ENCODE measurements at places on chromosomes 4 and X.

GRCh38 chr4:176065435-176066291 lies at the start of gene WDR17:
Gene WDR17 (plus strand): TSS chr4:176065841. CDS start chr4:176111581, 45,740 bp downstream.
- peaks cover 14% of the 10 kb centered on the region for H3K4me1 ChIP-seq
- peak; percentile 99 for DNase-seq
- H3K4me3 ChIP-seq, result peak within 1 kb of the TSS; percentile 63
- no peaks in the 10 kb centered on the region for H3K27me3 ChIP-seq

- H3K27me3 ChIP-seq, result no peaks in the 10 kb centered on the region
- no peaks in the 10 kb centered on the region for H3K4me1 ChIP-seq
- no peak overlapping the region for H3K4me3 ChIP-seq
- DNase-seq, result no peak
Measured at GRCh38 chr4:90415116-90415515, 287.9 kb downstream of the CCSER1 start.

DNA sequence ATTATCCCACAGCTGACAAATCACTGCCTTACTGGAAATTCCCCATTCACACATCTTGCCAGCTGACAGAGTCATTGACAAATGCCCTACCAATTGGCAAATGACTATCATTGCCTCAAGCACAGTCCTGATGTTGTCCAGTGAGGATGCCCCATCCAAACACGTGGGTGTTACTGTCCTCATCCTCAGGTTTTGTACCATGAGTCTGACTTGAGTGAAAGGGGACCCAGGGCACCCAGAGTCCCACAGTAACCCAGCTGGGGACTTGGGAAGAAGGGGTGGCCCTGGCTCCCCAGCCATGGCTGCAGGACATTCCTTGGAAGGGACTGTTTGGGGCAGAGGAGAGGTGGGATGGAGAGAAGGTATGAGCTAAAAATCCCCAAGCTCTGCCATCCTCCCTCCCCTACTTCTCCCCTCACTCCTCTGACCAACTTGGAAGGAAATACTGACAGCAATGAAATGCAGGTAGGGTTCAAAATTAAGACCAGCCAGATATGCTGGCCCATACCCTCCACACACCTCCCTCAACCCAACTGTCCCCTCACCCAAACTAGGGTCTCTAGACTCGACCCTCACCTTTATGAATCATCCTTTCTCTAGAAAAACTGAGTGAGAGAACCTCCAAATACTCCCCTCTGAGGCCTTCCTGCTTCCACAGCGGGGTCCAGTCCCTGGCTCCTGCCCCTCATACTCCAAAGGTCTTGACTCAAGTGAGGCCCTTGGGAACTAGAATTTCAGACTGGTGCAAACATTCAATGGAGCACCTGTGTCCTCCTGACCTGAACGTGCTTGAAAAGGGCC lies 5.1 kb downstream of the TIMP1 start:
- no peak overlapping the region for H3K27ac ChIP-seq
- no peaks in the 10 kb centered on the region for H3K27me3 ChIP-seq
- DNase-seq, result no peak

DNA sequence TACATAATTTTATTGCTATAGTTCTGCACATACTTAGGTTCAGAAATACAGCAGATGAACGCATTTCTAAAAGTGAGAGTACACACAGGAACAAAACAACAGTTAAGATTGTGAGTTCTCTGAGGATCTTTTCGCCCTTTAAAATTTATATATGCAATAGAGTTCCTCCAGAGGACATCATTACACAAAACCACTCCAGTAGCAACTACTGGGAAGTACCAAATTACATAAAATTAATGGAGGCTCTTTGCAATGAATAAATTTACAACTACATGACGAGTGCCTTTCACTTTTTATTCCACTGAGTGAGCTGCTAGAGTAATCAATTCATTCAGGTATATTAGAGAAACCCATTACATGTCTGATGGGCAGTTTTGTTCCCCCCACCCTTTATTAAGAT lies 107.2 kb downstream of the PPP3CA start:
- H3K27me3 ChIP-seq, result no peaks in the 10 kb centered on the region
- no peak overlapping the region for H3K4me3 ChIP-seq
- no peaks in the 10 kb centered on the region for H3K36me3 ChIP-seq
- H3K4me1 ChIP-seq, result peaks cover 8% of the 10 kb centered on the region
- DNase-seq, result no peak
- H3K27ac ChIP-seq, result no peak overlapping the region

DNA sequence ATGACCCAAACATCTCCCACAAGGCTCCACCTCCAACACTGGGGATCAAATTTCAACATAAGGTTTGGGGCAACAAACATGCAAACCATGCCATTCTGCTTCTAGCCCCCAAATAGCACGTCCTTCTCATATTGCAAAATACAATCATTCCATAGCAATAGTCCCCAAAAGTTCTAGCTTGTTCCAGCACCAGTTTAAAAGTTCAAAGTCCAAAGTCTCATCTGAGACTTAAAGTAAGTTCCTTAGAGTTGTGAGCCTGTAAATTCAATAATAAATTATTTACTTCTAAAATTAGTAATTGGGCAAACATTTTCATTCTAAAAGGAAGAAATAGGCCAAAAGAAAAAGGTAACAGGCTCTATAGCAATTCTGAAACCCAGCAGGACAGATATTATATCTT lies 8.9 kb upstream of the TASL start:
- DNase-seq, result no peak
- no peaks in the 10 kb centered on the region for H3K4me1 ChIP-seq
- H3K27ac ChIP-seq, result no peak overlapping the region
- no peaks in the 10 kb centered on the region for H3K36me3 ChIP-seq
- H3K4me3 ChIP-seq, result no peak overlapping the region

GRCh38 chrX:100072336-100072735 lies 337.7 kb downstream of the PCDH19 start:
- no peak overlapping the region for H3K27ac ChIP-seq
- no peaks in the 10 kb centered on the region for H3K4me1 ChIP-seq

DNA sequence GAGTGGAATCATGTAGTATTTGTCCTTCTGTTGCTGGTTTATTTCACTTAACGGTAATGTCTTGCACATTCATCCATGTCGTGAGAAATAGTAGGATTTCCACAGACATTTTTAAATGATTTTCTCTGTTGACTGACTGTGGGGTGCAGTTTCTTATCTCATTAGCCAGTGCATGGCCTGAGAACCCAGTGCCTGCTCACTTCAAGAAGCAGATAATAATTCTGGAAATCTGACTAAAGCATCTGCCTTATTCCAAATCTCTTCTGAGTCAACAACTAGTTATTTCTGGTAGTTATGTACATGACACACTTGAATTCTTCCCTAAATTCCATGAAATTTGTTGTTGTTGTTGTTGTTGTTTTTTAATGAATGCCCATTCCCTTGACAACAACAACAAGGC lies 77.6 kb downstream of the NPFFR2 start:
- DNase-seq, result no peak
- H3K27ac ChIP-seq, result no peak overlapping the region
- H3K4me3 ChIP-seq, result no peak overlapping the region

DNA sequence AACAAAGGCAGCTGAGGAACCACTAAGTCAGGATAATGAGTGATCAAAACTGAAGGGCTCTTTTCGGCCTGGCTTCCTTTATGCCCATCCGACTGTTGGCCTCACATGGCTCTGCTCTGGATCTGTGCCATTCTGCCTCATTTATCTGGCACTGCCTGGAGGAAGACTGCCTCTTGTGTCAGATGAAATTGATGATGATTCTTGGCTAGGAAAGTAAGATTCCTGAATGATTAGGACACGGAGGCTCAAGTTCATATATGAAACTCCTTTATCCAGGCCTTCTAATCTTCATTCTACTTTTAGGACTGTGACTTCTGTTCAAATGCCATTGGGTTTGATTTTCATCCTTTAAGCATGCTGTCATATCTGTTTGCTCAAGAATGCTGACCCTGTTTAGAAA lies 475.4 kb upstream of the RPS6KA3 start:
- no peak overlapping the region for H3K27ac ChIP-seq
- H3K27me3 ChIP-seq, result no peaks in the 10 kb centered on the region
- H3K4me3 ChIP-seq, result no peak overlapping the region
- H3K36me3 ChIP-seq, result no peaks in the 10 kb centered on the region

- no peak for DNase-seq
- H3K4me1 ChIP-seq, result peaks cover 72% of the 10 kb centered on the region
- peaks cover 21% of the 10 kb centered on the region for H3K27me3 ChIP-seq
Measured at GRCh38 chr4:1772853-1773538, 20.1 kb upstream of the FGFR3 start.

GRCh38 chr4:177118596-177118995 lies 191.1 kb upstream of the NEIL3 start:
- H3K36me3 ChIP-seq, result no peaks in the 10 kb centered on the region
- H3K4me1 ChIP-seq, result peaks cover 3% of the 10 kb centered on the region
- no peak overlapping the region for H3K4me3 ChIP-seq
- H3K27ac ChIP-seq, result no peak overlapping the region
- H3K27me3 ChIP-seq, result no peaks in the 10 kb centered on the region

GRCh38 chr4:52554612-52555355 lies 104.3 kb downstream of the USP46 start:
- no peaks in the 10 kb centered on the region for H3K27me3 ChIP-seq
- peak; percentile 21 for DNase-seq
- H3K4me1 ChIP-seq, result peaks cover 25% of the 10 kb centered on the region
- peak overlapping the region; percentile 57 for H3K27ac ChIP-seq
- no peak overlapping the region for H3K4me3 ChIP-seq
- no peaks in the 10 kb centered on the region for H3K36me3 ChIP-seq

GRCh38 chrX:114152130-114152529 lies 431.8 kb upstream of the HTR2C start:
- H3K4me3 ChIP-seq, result no peak overlapping the region
- H3K4me1 ChIP-seq, result peaks cover 8% of the 10 kb centered on the region
- H3K27ac ChIP-seq, result no peak overlapping the region
- H3K27me3 ChIP-seq, result no peaks in the 10 kb centered on the region
- no peaks in the 10 kb centered on the region for H3K36me3 ChIP-seq
- no peak for DNase-seq

GRCh38 chr4:6603128-6603527 lies 28.1 kb downstream of the MAN2B2 start:
- H3K27me3 ChIP-seq, result no peaks in the 10 kb centered on the region
- no peaks in the 10 kb centered on the region for H3K4me1 ChIP-seq
- no peak overlapping the region for H3K4me3 ChIP-seq
- DNase-seq, result no peak
- no peaks in the 10 kb centered on the region for H3K36me3 ChIP-seq
- no peak overlapping the region for H3K27ac ChIP-seq

GRCh38 chrX:119695535-119696050 lies 2.6 kb upstream of the SEPTIN6 start:
- no peak overlapping the region for H3K4me3 ChIP-seq
- DNase-seq, result no peak
- H3K27ac ChIP-seq, result no peak overlapping the region
- H3K27me3 ChIP-seq, result peaks cover 41% of the 10 kb centered on the region
- no peaks in the 10 kb centered on the region for H3K36me3 ChIP-seq
- H3K4me1 ChIP-seq, result peaks cover 3% of the 10 kb centered on the region

DNA sequence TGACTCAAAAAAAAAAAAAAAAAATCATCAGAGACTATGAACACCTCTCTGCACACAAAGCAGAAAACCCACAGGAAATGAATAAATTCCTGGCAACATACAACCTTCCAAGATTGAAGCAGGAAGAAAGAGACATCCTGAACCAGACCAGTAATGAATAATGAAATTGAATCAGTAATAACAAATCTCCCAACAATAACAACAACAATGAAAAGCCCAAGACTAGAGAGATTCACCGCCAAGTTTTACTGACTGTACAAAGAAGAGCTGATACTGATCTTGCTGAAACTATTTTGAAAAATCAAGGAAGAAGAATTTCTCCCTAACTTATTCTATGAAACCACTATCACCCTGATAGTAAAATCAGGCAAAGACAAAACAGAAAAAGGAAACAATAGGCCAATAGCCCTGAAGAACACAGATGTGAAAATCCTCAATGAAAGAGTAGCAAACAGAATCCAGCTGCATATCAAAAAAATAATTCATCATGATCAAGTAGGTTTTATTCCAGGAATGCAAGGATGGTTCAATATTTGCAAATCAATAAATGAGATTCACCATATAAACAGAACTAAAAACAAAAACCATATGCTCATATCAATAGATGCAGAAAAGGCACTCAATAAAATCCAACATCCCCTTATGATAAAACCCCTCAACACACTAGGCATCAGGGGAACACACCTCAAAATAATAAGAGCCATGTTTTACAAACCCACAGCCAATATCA lies 31.0 kb upstream of the PLK4 start:
- H3K4me3 ChIP-seq, result no peak overlapping the region
- H3K4me1 ChIP-seq, result peaks cover 4% of the 10 kb centered on the region
- DNase-seq, result no peak
- peaks cover 6% of the 10 kb centered on the region for H3K36me3 ChIP-seq
- no peak overlapping the region for H3K27ac ChIP-seq

GRCh38 chr4:171813526-171814250 lies 484 bp downstream of the GALNTL6 start:
- no peak overlapping the region for H3K27ac ChIP-seq
- peak; percentile 48 for DNase-seq
- H3K4me3 ChIP-seq, result peak overlapping the region; percentile 62
- H3K27me3 ChIP-seq, result peaks cover 69% of the 10 kb centered on the region

DNA sequence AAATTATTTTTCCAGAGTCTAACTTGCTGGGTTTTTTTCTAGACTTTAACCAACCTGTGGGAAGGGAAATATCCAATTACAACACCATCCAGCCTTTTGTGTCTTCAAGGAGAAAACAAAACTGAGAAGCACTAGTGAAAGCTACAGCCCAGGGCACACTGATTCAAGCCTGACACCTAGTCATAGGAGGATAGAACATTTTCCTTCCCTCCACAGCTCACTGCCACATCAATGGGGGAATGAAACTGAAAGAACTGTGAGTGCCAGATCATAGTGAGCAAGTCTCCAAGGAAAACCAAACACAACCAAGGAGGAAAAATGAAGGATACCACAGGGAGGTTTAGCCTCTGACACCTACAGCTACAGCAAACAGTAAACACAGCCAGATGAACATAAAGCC lies 43.3 kb upstream of the MAGEA8 start:
- peaks cover 17% of the 10 kb centered on the region for H3K4me1 ChIP-seq
- no peaks in the 10 kb centered on the region for H3K36me3 ChIP-seq
- no peak overlapping the region for H3K4me3 ChIP-seq
- no peak for DNase-seq
- no peaks in the 10 kb centered on the region for H3K27me3 ChIP-seq
- no peak overlapping the region for H3K27ac ChIP-seq

- no peaks in the 10 kb centered on the region for H3K27me3 ChIP-seq
- no peaks in the 10 kb centered on the region for H3K4me1 ChIP-seq
- H3K4me3 ChIP-seq, result no peak overlapping the region
- H3K27ac ChIP-seq, result no peak overlapping the region
- H3K36me3 ChIP-seq, result no peaks in the 10 kb centered on the region
Measured at GRCh38 chrX:100975212-100975611, 5.7 kb downstream of the ARL13A start.

- no peak overlapping the region for H3K27ac ChIP-seq
- no peak overlapping the region for H3K4me3 ChIP-seq
- H3K36me3 ChIP-seq, result no peaks in the 10 kb centered on the region
- DNase-seq, result no peak
- no peaks in the 10 kb centered on the region for H3K4me1 ChIP-seq
Measured at GRCh38 chr4:26003056-26003455, 89.0 kb downstream of the SMIM20 start.

DNA sequence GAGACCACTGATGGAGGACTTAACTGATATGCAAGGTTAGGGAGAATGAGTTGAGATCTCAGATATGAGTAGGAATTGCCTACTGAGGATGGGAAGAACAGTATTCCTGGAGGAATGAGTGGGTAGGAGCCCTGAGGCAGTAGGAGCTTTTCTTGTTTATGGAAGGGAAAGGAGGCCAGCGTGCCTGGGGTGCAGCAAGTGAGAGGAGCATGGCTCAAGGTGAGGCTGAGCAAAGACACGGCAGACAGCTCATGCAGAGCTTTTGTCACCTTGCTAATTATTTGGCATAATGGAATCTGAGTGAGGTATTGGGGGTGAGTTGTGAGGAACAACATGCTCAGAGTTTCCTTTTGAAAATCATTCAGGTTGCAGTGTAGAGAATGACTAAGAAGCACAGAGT lies 65.3 kb upstream of the IBSP start:
- H3K36me3 ChIP-seq, result no peaks in the 10 kb centered on the region
- H3K27me3 ChIP-seq, result no peaks in the 10 kb centered on the region
- no peak overlapping the region for H3K27ac ChIP-seq
- no peak for DNase-seq

All from neural progenitor cell (in vitro differentiated cells).